ENCODE measurements at places on chromosomes 12 and 14.
A peak's percentile ranks its signal among the peaks of the same experiment; 100 is the strongest.

GRCh38 chr12:269191-269590 is 6.6 kb upstream of the SLC6A13 start:
- DNase-seq, result no peak

- no peak for DNase-seq
Observed at GRCh38 chr14:95828649-95829265, 47.9 kb upstream of the TUNAR start.

GRCh38 chr14:76975051-76975450 is 53.5 kb downstream of the IRF2BPL start:
- no peak for DNase-seq

GRCh38 chr12:27190761-27191160 is 53.3 kb upstream of the STK38L start:
- DNase-seq, result no peak

GRCh38 chr12:115386946-115387345 is 703.0 kb upstream of the TBX3 start:
- no peak for DNase-seq

DNA sequence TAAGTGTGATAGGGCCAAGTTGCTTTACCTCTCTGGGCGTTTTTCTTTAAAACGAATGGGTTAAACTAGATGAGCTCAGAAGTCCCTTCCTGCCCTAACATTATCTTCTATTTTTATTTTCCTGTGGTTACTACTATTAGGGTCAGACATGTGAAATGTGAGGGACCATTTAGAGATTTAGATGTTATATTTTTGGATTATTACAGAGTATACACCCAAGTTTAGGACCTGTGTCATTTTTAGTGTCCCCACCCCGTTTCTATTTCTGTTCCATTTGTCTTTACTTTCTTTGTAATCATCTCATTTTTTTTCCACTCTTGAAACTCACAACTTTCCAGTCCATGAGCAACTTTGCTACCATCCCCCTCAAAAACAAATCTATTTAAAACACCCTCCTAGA is 56.3 kb downstream of the SLC4A8 start:
- DNase-seq, result no peak

DNA sequence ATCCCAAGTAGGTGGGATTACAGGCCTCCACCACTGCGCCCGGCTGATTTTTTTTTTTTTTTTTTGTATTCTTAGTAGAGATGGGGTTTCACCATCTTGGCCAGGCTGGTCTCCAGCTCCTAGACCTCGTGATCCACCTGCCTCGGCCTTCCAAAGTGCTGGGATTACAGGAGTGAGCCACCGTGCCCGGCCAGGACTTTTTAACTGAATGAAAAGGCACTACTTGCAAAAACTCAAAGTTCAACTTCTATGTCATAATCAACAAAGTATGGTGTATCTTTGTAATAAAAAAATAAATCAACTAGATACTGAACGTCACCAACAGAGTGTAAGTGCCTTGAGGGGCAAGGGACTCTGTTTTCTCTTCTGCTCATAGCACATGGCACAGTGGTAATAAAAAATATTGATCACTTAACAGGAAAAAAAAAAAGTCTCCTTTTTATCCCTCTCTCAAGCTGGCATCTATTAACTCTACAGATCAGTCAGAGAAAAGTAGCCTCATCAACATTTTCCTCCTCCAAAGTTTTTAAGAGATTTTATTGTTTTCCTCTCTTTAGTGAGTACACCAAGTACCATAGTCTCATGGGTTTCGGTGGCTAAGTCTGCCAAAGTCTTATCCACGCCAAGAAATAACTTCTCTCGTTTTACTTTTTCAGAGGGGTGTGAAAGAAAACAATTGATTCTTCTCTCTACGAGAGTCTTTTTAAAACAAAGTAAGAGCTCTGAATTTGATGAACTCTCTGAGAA is 10.6 kb upstream of the FOXN3 start:
- no peak for DNase-seq

DNA sequence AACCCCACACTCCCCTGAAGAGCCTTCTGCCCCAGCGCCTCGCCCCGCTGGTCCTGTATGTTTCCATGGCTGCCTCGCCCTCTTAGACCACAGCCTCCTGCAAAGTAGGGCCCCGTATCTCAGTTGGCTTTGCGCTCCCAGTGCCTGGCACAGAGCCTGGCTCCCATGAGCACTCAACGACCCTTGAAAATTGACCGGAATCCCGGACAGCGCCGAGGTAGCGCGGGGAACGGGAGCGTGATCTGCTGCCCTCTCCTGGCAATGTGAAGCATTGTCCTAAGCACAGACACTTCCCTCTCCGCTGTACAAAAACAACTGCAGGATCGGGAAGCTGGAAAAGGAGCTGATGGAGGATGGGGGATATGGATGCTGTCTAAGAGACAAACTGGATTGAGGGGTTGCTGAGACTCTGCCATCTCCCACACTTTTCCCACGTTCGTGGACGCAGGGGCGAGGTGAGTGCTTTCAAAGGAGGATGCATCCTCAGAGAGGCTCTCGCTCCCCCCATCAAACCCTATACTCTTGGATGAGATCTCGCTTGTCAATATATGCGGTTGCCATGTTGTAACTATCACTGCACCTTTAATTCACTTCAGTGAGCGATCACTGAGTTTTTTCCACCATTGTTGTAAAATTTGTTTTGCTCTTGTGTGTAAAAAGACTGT is 10.7 kb upstream of the FKBP4 start:
- DNase-seq, result peak; percentile 22

GRCh38 chr14:88551980-88552431 is 2.8 kb downstream of the PTPN21 start:
- no peak for DNase-seq

GRCh38 chr14:41609704-41610183 is 3.1 kb downstream of the LRFN5 start:
- no peak for DNase-seq

DNA sequence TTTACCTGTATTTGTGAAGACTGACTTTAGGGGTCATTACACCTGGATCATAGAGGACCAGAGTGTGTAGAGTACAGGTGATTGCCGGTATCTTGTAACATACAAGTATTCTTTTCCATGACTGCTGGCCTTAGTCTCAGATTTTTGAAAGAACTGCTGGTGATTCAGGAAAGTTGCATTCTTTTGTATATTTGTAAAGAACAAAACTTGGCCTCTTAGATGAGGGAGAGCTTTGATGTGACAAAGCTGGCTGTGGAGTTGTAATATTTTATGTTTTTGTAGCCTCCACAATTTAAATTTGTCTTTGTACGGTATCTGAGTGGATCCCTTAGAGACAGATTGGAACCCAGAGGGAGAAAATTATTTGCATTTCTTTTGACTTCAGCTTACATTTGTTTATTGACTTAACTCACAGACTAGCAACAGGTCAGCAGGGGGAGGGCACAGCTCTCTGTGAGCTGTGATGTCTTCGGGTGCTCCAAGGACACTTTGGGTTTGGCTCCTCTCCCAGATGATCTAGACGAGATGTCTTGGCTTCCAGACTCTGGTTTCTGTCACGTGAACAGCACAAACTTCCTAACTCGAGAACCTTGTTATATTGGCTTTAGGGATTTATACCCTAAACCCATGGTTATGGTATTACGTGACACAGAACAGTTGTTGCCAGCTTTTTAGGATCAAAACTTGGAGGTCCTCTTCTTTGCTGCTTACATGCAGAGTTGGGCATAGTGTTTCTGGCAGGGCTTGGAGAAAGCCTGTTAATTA is 65.9 kb downstream of the DAAM1 start:
- no peak for DNase-seq

DNA sequence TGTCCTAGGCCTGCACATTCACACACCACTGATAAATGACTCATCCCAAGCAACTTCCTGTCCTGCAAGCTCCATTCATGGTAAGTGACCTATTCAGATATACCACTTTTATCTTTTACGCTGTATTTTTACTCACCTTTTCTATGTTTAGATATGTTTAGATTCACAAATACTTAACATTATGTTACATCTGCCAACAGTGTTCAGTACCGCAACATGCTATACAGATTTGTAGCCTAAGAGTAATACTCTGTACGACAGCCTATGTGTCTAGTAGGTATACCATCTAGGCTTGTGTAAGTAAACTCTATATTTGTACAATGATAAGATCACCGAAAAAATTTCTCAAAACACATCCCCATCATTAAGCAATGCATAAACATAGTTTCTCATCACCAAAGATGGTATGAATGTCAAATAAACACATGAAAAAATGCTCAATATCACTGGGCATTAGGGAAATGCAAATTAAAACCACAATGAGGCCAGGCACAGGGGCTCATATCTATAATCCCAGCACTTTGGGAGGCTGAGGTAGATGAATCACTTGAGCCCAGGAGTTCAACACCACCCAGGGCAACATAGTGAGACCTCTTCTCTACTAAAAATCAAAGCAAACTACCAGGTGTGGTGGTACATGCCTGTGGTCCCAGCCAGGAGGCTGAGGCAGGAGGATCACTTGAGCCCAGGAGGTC is 20.7 kb downstream of the ATXN2 start:
- DNase-seq, result no peak

GRCh38 chr12:74780182-74780849 is 242.7 kb downstream of the ATXN7L3B start:
- DNase-seq, result no peak

DNA sequence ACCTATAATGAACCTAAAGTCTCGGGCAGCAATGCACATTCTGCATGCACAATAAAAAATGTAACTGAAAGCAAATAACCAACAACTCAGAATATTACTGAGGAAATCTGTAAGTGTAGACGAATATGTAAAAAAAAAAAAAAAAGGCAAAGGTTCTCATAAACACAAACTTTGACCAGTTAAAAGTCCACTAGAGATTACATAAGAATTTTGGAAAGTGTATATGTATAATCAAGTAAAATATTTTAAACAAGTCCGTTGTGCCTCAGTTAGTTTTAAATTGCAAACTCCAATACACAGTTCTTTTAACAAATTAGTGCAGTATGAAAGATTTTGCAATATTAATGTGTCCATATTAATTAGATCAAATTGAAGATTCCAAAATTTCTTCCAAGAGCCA is 35.3 kb upstream of the PAPOLA start:
- no peak for DNase-seq

- no peak for DNase-seq
Observed at GRCh38 chr14:89142366-89142765, 274.7 kb downstream of the FOXN3 start.

- DNase-seq, result no peak
Observed at GRCh38 chr14:20485900-20486299, 16.7 kb downstream of the PNP start.

Measured in NCI-H2081 treated with DMSO at 0.1 percent for 48 hours (cell line).